ENCODE measurements at places on chromosomes 6 and 20.

GRCh38 chr20:6679086-6679485 lies 88.4 kb upstream of the BMP2 start:
- DNase-seq: no peak

- no peak for DNase-seq
Observed at GRCh38 chr20:34072778-34073177, 39.3 kb downstream of the EIF2S2 start.

DNA sequence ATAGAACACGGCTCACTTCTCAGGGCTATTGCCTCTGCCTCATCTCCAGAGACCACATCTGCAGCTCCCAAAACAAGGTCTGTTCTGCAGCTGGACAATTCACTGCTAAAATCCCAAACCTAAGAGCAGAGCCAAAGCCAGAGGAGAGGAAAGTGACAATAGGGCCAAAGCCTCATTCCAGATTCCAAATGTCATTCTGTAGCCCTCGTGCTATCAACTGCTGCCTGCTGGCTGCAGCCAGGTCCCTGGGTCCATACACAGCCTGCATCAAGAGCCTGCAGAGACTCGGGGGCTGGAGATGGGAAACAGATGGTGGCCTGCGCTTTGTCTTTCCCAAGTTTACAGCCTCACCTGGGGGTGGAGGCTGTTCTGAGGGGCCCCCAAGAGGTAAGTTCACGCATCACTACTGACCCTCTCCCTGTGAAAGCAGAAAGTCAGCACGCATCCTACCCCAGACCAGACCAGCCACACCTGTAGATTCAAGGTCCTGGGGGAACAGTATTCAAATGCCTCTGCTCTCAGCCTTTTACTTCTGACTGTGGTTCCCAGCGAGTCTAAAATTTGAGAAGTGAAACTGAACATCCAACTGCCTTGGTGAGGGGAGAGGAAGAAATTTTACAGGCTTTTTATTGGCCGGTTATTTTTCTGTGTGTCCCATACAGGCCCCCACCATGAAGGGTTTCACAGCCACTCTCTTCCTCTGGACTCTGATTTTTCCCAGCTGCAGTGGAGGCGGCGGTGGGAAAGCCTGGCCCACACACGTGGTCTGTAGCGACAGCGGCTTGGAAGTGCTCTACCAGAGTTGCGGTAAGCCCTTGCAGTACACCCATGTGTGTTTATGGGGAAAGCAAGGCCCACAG lies at the start of gene LY86:
LY86 (plus strand) TSS at position 657 of the 860 bp plus-strand sequence; CDS start at position 672, 15 bp downstream.
- DNase-seq: no peak

GRCh38 chr6:15349379-15349778 lies 103.5 kb downstream of the JARID2 start:
- no peak for DNase-seq

DNA sequence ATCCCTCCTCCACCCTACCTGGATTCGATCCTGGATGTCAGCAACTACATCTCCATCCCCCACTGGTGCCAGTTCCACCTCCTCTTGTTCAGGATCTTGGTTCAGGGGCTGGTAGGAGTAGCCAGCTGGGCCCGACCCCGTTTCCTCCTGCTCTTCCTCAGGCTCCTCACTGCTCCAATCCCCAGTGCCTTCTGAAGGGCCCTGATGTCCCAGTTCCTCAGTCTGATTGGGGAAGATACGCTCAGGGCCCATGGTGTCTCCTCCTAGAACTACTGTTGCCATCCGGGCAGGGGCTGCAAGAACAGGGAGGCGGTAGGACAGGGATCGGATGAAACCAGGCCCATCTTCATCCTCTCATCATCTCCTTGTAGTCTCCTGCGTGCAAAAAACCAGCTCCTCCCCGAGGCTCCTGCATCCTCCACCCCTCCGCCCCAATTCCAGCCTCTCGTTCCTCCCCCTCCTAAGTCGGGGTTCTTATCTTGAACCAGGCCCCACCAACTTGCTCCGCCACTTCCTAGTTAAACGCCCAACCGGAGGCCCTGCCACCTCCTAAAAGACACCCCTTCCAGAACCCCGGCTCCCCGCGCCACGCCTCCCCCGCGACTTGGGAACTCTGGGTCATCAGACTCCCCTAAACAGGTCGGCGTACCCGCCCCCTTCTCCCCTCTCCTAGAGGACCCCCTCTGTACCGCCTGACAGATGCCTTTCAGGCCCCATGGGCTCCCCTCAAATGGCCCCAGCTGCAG lies 476 bp downstream of the MEA1 start:
- no peak for DNase-seq

DNA sequence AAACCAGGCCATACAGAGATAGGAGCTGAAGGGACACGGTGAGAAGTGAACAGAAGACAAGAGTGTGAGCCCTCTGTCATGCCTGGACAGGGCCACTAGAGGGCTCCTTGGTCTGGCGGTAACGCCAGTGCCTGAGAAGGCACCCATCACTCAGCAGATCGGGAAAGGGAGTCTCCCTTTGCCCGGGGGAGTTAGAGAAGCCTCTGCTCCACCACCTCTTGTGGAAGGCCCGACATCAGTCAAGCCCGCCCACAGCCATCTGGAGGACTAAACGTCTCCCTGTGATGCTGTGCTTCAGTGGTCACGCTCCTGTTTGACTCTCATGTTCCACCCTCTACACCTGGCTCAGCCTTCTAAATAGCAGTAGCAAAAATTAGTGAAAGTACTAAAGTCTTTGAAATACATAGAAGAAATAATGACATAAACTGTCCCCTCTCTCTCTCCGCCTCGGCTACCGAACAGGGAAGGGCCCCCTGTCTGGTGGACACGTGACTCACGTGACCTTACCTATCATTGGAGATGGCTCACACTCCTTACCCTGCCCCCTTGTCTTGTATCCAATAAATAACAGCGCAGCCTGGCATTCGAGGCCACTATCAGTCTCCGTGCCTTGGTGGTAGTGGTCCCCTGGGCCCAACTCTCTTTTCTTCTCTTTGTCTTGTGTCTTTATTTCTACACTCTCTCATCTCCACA lies 66.7 kb downstream of the RPP21 start:
- DNase-seq: peak; percentile 21

DNA sequence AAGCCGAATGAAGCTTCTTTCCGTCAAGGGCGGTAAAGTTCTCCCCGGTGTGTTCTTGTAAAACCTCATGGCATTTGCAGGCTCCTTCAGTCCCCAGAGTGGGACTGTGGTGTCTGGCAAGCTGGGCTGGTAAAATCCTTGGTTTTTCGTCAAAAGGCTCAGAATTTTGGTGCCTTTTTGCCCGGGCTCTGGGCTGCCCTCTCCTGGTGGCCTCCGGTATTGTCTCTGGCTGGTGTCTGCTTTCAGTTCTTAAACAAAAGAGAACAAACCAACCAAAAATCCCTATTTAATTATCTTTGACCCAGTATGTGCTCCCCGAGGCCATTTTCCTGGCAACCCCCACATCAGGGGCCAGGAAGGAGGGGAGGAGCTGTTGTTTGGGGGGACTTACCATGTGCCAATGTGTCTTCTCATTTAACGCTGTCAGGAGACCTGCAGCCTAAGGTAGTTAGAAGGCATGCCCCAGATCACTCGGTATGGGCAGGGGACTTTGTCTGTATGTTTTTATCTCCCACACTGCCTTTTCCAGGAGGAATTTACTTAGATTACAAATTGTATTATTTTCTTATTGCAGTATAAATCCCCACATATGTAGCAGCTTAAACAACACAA lies 11.1 kb downstream of the CDH4 start:
- DNase-seq: no peak

DNA sequence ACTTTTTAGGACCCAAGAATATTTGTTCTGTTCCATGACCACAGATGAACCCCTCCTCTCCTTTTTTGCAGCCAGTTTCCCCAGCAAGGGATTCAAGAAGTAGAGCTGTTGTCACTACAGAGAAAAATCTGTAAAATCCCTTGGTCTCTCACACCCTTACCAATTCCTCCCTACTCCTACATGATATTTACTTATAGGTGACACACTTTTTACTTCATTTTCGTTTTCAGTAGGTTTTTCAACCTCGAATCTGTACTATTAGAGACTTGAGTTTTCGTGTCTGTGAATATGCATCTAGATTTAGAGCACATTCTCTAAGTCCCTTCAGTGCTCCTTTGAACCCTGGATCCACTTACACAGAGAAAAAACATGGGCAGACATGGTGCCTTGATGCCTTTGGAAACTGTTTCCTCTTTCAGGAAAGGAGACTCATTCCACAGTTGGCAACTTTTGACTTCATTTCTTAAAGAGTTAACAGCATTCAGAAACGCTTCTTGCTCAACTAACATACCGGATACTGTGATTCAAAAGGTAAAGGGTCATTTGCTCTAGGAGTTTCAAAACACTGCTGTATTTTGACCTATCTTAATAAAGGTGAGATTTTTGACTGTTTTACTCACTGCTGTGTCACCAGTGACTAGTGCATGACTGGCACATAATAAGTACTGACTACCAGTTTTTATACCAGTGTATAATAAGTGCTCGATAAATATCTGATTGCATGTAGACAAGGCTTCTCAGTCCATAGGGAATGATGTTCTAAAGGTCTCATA lies 50.6 kb downstream of the LAMA4 start:
- DNase-seq: no peak

GRCh38 chr20:4234128-4234527 lies 218.8 kb upstream of the RNF24 start:
- DNase-seq: no peak

GRCh38 chr6:170145272-170145592 lies 145.6 kb downstream of the DLL1 start:
- DNase-seq: no peak
